ENCODE measurements at places on chromosomes 12 and 14.

DNA sequence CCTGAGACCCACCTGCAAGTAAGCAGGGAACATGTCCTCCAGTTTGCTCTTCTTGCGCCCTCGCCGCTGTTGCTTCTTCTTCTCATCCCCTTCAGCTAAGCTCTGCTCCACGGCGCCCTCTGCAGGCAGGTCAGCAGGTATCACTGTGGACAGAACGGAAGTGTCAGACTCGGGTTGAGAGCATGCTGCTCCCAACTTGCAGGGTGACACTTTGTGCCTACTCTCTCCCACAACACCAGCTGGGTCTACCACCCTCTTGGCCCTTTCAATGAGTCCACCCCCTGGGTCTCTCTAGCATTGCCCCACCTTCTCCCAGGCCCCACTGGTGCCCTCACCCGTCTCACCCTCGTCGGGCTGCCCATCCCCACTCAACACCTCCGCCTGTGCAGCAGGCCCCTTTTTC is 16.7 kb downstream of the KMT2D start:
- no peaks in the 10 kb centered on the region for H3K27me3 ChIP-seq
- DNase-seq: peak; percentile 46
- no peaks in the 10 kb centered on the region for H3K4me1 ChIP-seq
- peaks cover 93% of the 10 kb centered on the region for H3K36me3 ChIP-seq
- no peak overlapping the region for H3K4me3 ChIP-seq

DNA sequence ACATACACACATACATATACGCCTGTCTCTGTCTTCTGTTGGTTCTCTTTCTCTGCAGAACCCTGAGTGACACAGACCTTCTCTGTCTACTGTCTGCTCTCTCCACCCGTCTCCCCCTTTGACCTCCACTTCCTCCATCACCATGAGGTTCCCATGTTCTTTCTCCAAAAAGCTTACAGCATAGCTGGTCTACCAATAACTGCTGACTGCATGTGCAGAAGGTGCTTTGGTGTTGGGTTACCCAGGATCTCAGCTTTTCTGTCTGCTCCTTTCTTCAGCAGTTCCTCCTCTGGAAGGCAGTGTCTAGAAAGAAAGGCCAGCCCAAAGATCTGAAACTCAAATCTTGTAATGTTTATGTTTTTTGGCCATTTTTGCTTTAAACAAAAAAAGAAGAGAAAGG is 125.6 kb downstream of the SMOC1 start:
- no peaks in the 10 kb centered on the region for H3K4me1 ChIP-seq
- H3K27me3 ChIP-seq: peaks cover 8% of the 10 kb centered on the region
- no peak for DNase-seq
- H3K27ac ChIP-seq: no peak overlapping the region
- H3K36me3 ChIP-seq: no peaks in the 10 kb centered on the region

GRCh38 chr12:110546339-110546738 is 36.8 kb downstream of the PPTC7 start:
- DNase-seq: no peak
- no peak overlapping the region for H3K27ac ChIP-seq
- H3K27me3 ChIP-seq: no peaks in the 10 kb centered on the region
- no peak overlapping the region for H3K4me3 ChIP-seq
- peaks cover 68% of the 10 kb centered on the region for H3K36me3 ChIP-seq
- peaks cover 47% of the 10 kb centered on the region for H3K4me1 ChIP-seq

DNA sequence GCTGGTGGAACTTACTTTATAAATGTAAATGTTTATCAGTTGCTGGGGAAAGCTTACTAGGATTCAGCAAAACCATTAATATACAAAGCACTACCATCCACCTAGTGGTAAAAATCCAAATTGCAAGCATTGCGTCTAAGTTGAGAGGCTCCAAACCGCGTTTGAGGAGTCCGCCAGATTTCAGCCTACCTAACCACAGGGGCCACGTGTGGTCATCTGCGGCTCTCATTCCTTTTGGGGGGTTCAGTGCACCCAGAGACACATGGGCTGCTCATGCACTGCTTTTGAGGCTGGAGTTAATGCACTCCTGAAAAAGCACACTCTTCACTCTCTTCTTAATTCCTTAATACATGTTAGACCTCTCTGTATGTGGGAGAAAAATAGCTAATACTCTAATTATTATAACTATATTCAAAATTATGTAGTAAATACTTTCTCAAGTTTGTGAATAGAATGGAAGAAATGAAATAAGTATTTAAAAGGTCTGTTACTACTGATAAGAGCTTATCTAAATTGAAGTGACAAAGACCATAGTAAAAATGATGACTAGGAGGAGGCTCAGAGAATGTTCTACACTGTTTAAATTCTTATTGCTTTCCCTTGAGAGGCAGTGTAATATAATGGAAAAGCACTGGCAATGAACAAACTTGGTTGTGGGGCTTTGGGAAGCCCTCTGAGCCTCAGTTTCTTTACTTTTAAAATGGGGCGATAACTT is 41.4 kb upstream of the MANSC4 start:
- H3K4me3 ChIP-seq: no peak overlapping the region
- H3K4me1 ChIP-seq: peaks cover 44% of the 10 kb centered on the region
- no peak for DNase-seq

- no peak overlapping the region for H3K27ac ChIP-seq
- H3K36me3 ChIP-seq: no peaks in the 10 kb centered on the region
These were observed 385.6 kb downstream of the ZFP36L1 start for GRCh38 chr14:68407285-68407684.

DNA sequence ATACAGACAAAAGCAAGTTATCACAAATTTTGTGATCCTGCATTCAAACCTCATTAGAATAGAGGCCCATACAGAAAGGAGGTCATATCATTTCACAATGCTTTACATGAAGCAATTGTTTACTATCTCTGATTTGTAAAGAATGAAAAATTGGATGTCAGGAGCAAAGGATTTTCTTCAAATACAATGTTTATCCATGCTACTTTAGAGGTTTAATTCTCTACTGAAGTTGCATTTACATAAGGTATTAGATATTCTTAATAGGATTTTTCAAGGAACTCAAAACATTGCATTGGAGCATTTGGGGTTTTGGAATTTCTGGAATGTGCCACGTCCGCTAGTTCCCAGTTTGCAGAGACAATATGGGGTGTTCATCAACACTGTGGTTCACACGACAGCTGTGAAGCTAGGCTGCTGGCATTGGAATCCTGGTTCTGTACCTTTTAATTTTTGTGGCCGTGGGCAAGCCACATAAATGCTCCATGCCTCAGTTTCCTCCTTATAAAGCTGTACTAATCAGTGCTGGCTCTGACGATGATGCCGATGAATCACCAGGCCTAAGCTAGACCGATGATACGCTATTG is 174.8 kb downstream of the APAF1 start:
- H3K4me1 ChIP-seq: no peaks in the 10 kb centered on the region
- no peak overlapping the region for H3K4me3 ChIP-seq
- H3K36me3 ChIP-seq: no peaks in the 10 kb centered on the region
- H3K27ac ChIP-seq: no peak overlapping the region

GRCh38 chr12:30862486-30862885 is 64.1 kb upstream of the TSPAN11 start:
- H3K27me3 ChIP-seq: peaks cover 5% of the 10 kb centered on the region
- no peaks in the 10 kb centered on the region for H3K4me1 ChIP-seq
- H3K27ac ChIP-seq: no peak overlapping the region
- H3K36me3 ChIP-seq: no peaks in the 10 kb centered on the region

- H3K4me3 ChIP-seq: no peak overlapping the region
- no peak overlapping the region for H3K27ac ChIP-seq
- DNase-seq: no peak
- H3K4me1 ChIP-seq: no peaks in the 10 kb centered on the region
These were observed 135.7 kb upstream of the RTL1 start for GRCh38 chr14:101039031-101039754.
